HepG2 (cell line): ENCODE measurements at places on chromosomes 11 and 22. TPM values are rescaled to one million over a fixed set of nuclear protein-coding genes. Genes with fewer than 3 reads are reported as not detected.
A peak's percentile ranks its signal among the peaks of the same experiment; 100 is the strongest.

DNA sequence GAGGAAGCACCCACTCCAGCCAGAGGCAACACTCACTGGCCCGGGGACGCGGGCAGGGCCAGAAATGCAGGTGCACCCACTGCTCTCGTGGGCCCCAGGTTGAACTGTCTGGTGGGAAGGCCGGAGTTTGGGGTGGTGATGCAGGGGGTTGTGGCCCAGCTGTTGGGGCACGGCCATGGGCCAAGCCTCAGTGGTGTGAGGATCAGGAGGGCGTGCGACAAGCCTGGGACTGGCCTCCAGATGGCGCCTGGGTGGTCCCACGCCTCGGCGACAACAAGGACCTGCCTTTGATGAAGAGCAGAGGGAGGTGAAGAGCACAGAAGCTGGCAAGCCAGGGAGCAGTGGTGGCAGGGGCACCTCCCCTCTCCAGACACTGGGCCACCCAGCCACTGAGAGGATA, 240.8 kb downstream of the BRD1 start:
- DNase-seq = no peak

Gene MPPED2
- not detected in 2 replicates for total RNA-seq

GRCh38 chr11:103624708-103625623, 411.5 kb upstream of the DDI1 start:
- no peak for DNase-seq

DNA sequence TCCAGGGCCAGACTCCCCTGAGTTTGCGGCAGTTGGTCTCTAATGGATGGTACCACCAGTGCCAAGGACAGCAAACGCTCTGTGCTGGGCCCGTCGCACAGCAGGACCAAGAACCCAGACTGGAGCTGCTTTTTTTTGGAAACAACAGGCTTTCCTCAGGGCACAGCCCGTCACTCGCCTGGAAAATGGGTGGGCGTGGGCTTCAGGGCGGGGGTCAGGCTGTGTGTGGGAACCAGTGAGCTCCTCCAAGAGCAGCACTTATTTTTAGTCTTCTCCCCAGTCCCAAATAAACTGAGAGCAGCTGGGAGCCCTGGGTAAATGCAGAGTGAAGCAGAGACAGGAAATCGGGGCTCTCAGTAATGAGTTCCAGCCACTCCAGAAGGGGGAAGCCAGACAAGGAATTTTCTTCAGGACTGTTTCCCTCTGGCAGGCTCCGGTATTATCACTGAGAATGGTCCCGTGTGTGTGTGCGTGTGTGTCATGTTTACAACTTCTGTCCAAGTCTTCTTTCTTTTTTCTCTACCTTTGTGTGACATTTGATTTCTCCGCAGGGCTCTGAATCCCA, 63.0 kb downstream of the PPFIBP2 start:
- no peak for DNase-seq

GRCh38 chr22:40504285-40505249, 132.0 kb downstream of the MRTFA start:
- DNase-seq = no peak

Gene MYOD1
- not detected in 2 replicates for total RNA-seq

- peak; percentile 76 for DNase-seq
Measured at GRCh38 chr22:19892257-19892879, 37.7 kb upstream of the GNB1L start.

DNA sequence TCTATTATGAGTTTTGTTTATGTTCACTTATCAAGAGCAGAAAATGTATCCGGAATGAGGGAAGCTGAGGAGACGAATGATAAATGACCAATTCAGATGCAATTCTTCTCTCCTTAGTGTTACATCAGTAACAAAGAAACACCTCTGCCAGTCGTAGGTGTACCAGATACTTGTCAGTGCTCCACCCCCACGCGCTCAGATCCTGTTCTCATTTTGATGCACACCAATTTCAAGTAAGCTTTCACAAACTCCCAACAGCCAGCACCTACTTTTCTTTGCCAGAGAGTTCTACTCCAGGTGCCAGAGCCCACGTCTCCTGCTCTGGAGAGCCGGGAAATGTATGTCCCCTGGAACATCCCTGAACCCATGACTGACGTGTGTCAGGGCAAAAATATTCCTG, 43.7 kb downstream of the OR8B12 start:
- no peak for DNase-seq

- no peak for DNase-seq
Measured at GRCh38 chr11:48106166-48106565, 110.4 kb upstream of the OR4B1 start.

DNA sequence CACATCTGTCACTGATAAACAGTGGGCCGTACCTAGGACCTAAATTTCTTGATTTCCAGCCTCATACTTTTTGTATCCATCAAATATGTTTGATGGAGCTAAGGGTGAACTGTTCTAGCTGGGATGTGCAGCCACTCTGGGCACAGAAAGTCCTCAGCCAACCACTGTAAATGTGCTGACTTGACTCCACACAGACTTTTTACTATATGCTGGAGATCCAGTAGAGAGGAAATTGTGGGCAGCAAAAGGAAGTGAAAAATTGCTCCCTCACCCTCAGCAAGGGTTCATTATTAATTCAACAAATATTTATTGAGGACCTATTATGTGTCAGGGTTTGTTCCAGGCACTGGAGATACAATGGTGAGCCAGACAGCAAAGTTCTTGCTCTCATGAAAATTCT, 54.2 kb upstream of the AMPD3 start:
- DNase-seq = no peak

DNA sequence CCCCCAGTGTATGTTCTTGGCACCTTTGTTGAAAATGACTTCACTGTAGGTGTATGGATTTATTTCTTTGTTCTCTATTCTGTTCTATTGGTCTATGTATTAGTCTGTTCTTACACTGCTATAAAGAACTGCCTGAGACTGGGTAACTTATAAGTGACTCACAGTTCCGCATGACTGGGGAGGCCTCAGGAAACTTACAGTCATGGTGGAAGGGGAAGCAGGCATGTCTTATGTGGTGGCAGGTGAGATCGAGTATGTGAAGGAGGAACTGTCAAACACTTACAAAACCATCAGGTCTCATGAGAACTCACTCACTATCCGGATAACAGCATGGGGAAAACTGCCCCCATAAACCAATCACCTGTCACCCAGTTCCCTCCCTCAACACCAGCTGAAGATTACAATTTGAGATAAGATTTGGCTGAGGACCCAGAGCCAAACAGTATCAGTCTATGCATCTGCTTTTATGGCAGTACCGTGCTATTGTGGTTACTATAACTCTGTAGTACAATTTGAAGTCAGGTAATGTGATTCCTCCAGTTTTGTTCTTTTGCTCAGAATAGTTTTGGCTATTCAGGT, 836.2 kb downstream of the DLG2 start:
- no peak for DNase-seq

GRCh38 chr11:94077552-94078293, 50.9 kb upstream of the PANX1 start:
- no peak for DNase-seq

DNA sequence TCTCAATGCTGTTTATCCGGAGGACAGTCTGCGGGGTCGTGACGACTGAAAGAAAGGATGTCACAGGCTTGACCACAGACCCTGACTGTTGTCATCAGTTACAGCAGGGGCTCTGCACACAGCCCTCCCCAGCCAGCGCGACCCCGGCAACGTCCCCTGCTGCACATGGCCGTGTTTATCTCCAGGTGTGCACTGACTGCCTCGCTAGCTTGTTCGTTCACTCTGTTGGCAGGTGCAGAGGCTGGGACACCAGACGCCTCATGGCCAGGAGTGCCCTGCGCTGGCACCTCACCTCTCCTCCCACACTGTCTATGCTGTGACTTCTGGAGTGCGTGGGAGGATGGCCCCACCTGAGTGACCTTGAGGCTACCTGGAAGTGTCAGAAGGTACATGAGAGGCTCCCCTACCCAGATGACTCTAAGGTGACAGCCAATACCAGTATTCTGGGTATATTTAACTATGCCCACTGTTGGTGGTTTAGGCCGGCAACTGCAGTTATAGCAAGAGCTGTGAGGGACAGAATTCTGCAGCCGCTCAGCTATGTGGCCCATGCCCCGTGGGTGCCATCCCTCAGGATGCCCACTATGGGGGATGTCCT, 12.2 kb downstream of the MRPL21 start:
- no peak for DNase-seq
